ENCODE measurements at places on chromosomes 16 and 17.

DNA sequence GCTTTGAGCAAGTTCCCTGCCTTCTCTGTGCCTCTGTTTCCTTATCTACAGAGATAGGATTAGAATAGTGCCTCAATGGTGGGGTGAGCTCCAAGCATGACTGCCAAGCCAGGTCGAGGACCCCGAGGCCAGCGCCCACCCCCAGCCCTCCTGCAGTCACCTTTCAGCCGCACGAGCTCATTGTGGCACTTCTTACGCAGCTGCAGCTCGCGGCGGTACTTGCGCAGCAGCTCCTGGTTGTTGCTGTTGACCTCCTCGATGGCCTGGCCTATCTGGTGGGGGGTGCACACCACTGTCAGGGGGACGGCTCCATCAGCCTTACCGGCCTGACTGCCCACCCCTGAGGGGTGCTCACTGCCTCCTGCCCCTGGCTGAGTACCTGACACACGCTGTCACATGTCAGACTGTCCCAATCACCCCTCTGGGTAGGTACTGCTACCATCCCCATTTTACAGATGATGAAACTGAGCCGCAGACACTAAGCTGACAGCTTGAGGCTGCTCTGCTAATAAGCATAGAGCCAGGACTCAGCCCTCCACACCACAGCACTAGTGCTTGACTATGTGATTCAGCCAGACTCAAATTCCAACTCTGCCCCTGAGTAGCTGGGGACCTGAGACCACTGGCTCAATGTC is 31.3 kb downstream of the KATNB1 start:
- no peaks in the 10 kb centered on the region for H3K27me3 ChIP-seq
- no peak overlapping the region for H3K27ac ChIP-seq
- peaks cover 8% of the 10 kb centered on the region for H3K4me1 ChIP-seq
- no peaks in the 10 kb centered on the region for H3K36me3 ChIP-seq

- no peak overlapping the region for H3K4me3 ChIP-seq
- H3K27ac ChIP-seq: no peak overlapping the region
- peaks cover 20% of the 10 kb centered on the region for H3K4me1 ChIP-seq
- no peaks in the 10 kb centered on the region for H3K27me3 ChIP-seq
- H3K36me3 ChIP-seq: no peaks in the 10 kb centered on the region
Measured at GRCh38 chr17:74779501-74779900, 3.4 kb upstream of the NAT9 start.

DNA sequence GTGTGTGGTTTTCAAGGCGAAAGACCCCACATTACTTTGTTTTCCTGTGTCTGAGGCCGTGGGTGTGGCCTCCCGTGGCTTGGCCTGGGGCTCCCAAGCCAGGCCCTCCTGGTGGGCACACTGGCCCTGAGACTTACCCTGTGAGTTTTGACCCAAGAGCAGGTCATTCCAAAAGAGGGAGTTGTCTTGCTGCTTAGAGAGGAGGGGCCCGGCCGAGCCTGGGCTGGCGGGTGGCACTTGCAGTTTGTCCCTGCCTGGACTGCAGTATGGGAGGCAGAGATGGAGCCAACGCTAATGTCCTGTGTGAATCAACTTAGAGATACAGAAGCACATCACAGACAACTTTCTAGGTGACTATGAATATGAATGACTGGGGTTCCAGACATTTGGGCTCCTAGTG is 22.7 kb downstream of the PLEKHG4 start:
- no peaks in the 10 kb centered on the region for H3K36me3 ChIP-seq
- no peaks in the 10 kb centered on the region for H3K27me3 ChIP-seq
- H3K27ac ChIP-seq: no peak overlapping the region
- peaks cover under 1% of the 10 kb centered on the region for H3K4me1 ChIP-seq
- no peak for DNase-seq

DNA sequence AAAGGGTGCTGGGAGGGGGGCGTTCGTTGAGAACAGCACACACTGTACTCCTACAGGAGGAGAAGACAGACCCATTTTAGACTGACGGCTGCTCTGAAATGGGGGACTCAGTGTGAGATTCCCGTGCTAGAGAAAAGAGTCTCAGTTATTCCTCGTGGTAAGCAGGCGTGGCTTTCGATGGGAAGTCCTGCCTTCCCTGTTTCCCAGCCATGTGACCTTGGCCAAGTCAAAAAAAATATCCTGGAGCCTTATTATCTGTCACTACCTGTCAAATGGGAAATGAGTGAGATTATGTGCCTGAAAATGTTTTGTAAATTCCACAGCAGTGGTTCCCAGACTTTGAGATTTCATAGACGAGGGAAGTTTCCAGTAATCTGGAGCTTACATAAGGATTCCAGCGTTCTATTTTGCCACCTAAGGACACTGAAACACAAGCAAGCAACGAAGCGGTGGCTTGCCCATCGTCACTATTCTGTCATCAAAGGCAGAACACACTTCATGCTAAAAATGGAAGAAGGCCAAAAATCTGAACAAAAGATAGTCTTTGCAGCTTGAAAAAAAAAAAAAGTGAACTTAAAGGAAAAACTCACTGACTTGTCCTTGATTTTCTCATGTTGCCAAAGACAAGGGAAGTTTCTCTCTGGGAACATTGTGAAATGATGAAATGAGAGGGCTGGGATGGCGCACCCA is 253.4 kb upstream of the RPL38 start:
- H3K27ac ChIP-seq: no peak overlapping the region
- no peak overlapping the region for H3K4me3 ChIP-seq
- no peaks in the 10 kb centered on the region for H3K36me3 ChIP-seq
- DNase-seq: no peak
- H3K27me3 ChIP-seq: peaks cover 27% of the 10 kb centered on the region

DNA sequence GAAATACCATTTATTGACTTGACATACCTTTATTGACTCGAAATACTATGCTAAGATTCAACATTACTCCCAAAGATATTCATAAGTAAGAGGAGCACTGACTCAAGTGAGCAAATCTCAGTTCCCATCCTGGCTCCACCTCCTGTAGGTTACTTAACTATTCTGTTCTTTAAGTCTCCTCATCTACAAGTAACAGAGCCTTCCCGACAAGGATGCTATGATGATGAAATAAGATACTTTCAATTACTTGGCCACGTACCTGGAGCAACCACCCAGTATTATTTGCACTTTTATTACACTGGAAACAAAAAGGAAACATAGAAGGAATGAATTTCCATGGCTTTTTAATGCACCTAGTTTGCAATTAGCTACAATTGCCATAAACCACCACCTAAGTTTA is 16.3 kb downstream of the KANSL1 start:
- no peak overlapping the region for H3K4me3 ChIP-seq
- no peaks in the 10 kb centered on the region for H3K27me3 ChIP-seq
- H3K36me3 ChIP-seq: peaks cover 5% of the 10 kb centered on the region
- peaks cover 20% of the 10 kb centered on the region for H3K4me1 ChIP-seq

DNA sequence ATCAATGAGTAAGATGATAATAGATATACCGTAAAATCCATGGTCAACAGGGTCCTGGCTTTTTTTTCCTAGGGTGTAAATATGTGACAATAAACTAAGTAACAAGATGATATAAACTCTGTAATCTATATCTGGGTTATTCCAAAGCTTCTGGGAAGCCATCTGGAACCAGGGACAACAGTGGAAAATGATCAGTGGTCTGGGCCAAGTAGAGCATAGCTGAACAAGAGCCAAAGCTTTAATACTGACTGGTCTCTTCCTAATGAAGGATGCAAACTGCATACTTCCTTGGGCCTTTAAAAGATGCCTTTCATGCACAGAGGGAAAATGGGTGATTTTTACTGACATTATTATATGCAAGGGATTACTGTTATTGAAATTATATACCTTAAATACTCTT is 8.9 kb downstream of the CA10 start:
- H3K27ac ChIP-seq: no peak overlapping the region
- H3K4me3 ChIP-seq: no peak overlapping the region
- no peak for DNase-seq
- H3K36me3 ChIP-seq: no peaks in the 10 kb centered on the region
- no peaks in the 10 kb centered on the region for H3K27me3 ChIP-seq

GRCh38 chr17:69639096-69639495 is 224.6 kb downstream of the MAP2K6 start:
- H3K27ac ChIP-seq: no peak overlapping the region
- H3K4me1 ChIP-seq: no peaks in the 10 kb centered on the region
- H3K4me3 ChIP-seq: no peak overlapping the region
- no peaks in the 10 kb centered on the region for H3K27me3 ChIP-seq
- H3K36me3 ChIP-seq: no peaks in the 10 kb centered on the region

GRCh38 chr17:18905226-18905625 is 46.7 kb upstream of the SLC5A10 start:
- H3K36me3 ChIP-seq: peaks cover 17% of the 10 kb centered on the region
- H3K27ac ChIP-seq: no peak overlapping the region
- H3K27me3 ChIP-seq: no peaks in the 10 kb centered on the region
- no peak for DNase-seq

DNA sequence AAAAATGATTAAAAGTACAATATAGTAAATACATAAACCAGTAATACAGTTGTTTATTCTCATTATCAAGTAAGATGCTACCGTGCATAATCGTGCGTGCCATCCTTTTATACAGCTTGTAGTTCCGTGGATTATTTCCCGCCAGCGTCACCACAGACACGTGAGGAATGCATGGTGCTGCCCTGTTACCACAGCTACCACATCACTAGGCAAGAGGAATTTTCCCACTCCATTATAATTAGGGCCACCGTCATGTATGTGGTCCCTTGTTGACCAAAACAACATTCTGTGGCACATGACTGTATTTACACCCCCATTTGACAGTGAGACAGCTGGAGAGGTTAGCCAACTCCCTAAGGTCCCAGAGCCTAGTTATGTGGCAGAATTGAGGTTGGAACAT is 30.5 kb upstream of the LGALS9 start:
- no peaks in the 10 kb centered on the region for H3K27me3 ChIP-seq
- no peak for DNase-seq
- H3K27ac ChIP-seq: peak overlapping the region; percentile 68
- no peak overlapping the region for H3K4me3 ChIP-seq
- no peaks in the 10 kb centered on the region for H3K36me3 ChIP-seq
- peaks cover 29% of the 10 kb centered on the region for H3K4me1 ChIP-seq

- H3K27ac ChIP-seq: no peak overlapping the region
- H3K4me1 ChIP-seq: peaks cover 33% of the 10 kb centered on the region
- DNase-seq: no peak
Measured at GRCh38 chr17:78763561-78763960, 18.5 kb downstream of the CYTH1 start.

DNA sequence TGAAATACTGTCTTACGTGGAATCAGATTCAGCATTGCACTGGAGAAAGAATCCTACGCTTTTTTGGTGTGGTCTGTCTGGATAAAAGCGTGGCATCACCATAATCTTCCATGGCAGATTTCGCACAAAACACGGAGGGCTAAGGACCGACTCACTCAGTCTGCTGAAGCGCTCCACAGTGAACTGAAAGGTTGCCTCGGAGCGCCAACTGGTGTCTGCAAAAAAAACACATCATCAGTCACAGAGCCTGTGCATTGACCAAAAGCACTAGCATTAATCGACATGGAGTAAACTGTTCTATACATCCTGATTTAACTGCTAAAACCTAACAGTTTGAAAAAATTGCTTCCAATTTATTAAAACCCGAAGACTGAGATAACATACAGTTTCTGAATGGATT is 40.5 kb downstream of the USP7 start:
- no peaks in the 10 kb centered on the region for H3K27me3 ChIP-seq
- H3K27ac ChIP-seq: no peak overlapping the region
- no peaks in the 10 kb centered on the region for H3K4me1 ChIP-seq
- no peak overlapping the region for H3K4me3 ChIP-seq
- peaks cover 36% of the 10 kb centered on the region for H3K36me3 ChIP-seq

GRCh38 chr17:28466521-28467048 is 6.9 kb upstream of the SLC13A2 start:
- no peak for DNase-seq
- H3K27ac ChIP-seq: no peak overlapping the region
- no peak overlapping the region for H3K4me3 ChIP-seq
- H3K27me3 ChIP-seq: no peaks in the 10 kb centered on the region
- H3K4me1 ChIP-seq: peaks cover 8% of the 10 kb centered on the region
- no peaks in the 10 kb centered on the region for H3K36me3 ChIP-seq

GRCh38 chr17:47276868-47277267 is 23.2 kb downstream of the ITGB3 start:
- DNase-seq: peak; percentile 57
- no peak overlapping the region for H3K27ac ChIP-seq
- H3K36me3 ChIP-seq: no peaks in the 10 kb centered on the region
- H3K27me3 ChIP-seq: no peaks in the 10 kb centered on the region
- H3K4me3 ChIP-seq: no peak overlapping the region
- H3K4me1 ChIP-seq: peaks cover 38% of the 10 kb centered on the region

DNA sequence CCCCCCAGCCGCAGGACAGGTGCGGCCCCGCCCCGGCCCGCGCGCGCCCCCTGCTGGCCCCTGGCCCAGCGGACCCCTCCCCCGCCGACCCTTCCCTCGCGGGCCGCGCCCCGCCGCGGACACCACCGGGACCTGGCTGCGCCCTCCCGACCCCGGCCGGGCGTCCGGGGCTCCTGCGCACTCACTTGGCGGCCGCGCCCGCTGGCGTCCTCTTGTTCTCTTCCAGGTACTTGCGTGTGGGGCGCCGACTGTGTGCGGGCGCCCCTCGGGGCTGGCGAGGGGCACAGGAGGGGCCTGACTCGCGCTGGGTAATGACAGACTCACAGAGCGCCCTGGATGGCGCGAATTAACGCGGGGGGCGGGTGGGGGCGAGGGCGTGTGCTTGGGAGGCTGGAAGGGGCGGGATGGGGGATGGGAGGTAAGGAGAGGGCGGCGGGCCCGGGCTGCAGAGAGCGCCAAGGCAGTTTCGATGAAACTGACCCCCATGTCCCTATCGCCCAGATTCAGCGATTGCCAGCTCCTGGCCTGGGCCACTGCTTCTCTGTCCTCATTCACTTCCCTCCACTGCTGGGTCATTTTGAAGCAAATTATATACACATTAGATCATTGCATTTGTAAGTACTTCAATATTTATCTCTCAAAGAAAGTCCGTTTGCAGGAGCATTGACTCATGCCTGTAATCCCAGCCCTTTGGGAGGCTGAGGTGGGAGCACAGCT is 445 bp upstream of the DBNDD1 start:
- H3K27ac ChIP-seq: peak overlapping the region; percentile 69
- H3K27me3 ChIP-seq: no peaks in the 10 kb centered on the region
- peak overlapping the region; percentile 77 for H3K4me3 ChIP-seq

DNA sequence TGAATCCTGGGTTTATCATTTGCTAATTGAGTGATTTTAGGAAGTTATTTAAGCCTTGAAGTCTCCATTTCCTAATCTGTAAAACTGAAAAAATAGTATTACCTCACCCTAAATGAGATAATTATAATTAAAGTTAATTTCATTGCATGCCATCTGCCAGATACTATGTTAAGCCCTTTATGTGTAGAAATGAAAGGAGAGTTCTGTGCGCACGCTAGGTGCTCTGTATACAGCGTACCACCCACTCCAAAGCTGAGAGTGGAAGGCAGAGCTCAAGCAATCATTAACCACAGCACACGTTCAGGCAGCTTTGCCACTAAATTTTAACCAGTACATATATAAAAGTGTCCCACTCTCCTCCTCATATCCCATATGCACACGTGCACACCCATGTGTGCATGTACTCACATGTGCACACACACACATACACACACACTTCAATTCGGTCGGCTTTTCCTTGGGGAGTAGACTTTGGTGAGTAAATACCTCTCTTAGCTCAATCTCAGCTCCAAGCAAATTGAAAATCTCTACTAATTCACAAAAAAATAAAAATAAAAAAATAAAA is 204.8 kb downstream of the GRIN2A start:
- no peak overlapping the region for H3K4me3 ChIP-seq
- no peaks in the 10 kb centered on the region for H3K4me1 ChIP-seq
- peaks cover 42% of the 10 kb centered on the region for H3K27me3 ChIP-seq
- H3K27ac ChIP-seq: no peak overlapping the region
- H3K36me3 ChIP-seq: no peaks in the 10 kb centered on the region
- DNase-seq: no peak

- no peak overlapping the region for H3K4me3 ChIP-seq
- no peak overlapping the region for H3K27ac ChIP-seq
- peak; percentile 95 for DNase-seq
- H3K4me1 ChIP-seq: peaks cover 29% of the 10 kb centered on the region
- H3K27me3 ChIP-seq: no peaks in the 10 kb centered on the region
- H3K36me3 ChIP-seq: no peaks in the 10 kb centered on the region
Measured at GRCh38 chr17:79042421-79043190, 18.6 kb downstream of the C1QTNF1 start.
